Diencephalon (tissue), 1 donor: ENCODE measurements at places on chromosomes 1 and 21. TPM values are rescaled to one million over a fixed set of nuclear protein-coding genes. Genes with fewer than 3 reads are reported as not detected.

SNX27 gene
- 85.6 TPM for total RNA-seq

SLC2A1 gene
- total RNA-seq, result 50.7 TPM

SPRR2G gene
- total RNA-seq, result not detected

SLFNL1 gene
- total RNA-seq, result 0.92 TPM

TRIM17 gene
- 4.4 TPM for total RNA-seq

BARHL2 gene
- total RNA-seq, result 1.4 TPM

SLC45A1 gene
- 10.8 TPM for total RNA-seq

CLDN17 gene
- total RNA-seq, result not detected

OR6N1 gene
- not detected for total RNA-seq

TRNP1 gene
- total RNA-seq, result 23.3 TPM

A3GALT2 gene
- not detected for total RNA-seq

TENT5C gene
- 8.8 TPM for total RNA-seq

LRRC39 gene
- 11.3 TPM for total RNA-seq

NEGR1 gene
- 149 TPM for total RNA-seq

SH3BGRL3 gene
- 19.8 TPM for total RNA-seq

PHF13 gene
- 15.0 TPM for total RNA-seq

LCE2A gene
- total RNA-seq, result not detected

OR2L5 gene
- total RNA-seq, result 1.8 TPM

TGFBR3 gene
- total RNA-seq, result 4.8 TPM

CCDC24 gene
- 6.2 TPM for total RNA-seq

GIPC2 gene
- total RNA-seq, result 0.46 TPM

SETD4 gene
- total RNA-seq, result 33.7 TPM

CIART gene
- total RNA-seq, result 6.5 TPM

ILDR2 gene
- 76.8 TPM for total RNA-seq

CAMK2N1 gene
- total RNA-seq, result 128 TPM

MYCL gene
- 8.8 TPM for total RNA-seq

FMO1 gene
- total RNA-seq, result 2.3 TPM

CCDC190 gene
- 1.2 TPM for total RNA-seq

GOLT1A gene
- 5.5 TPM for total RNA-seq

CCDC27 gene
- total RNA-seq, result not detected

PAQR6 gene
- total RNA-seq, result 25.6 TPM

MCOLN3 gene
- 0.23 TPM for total RNA-seq

CELA3A gene
- not detected for total RNA-seq

S100B gene
- 57.0 TPM for total RNA-seq

PLPPR5 gene
- 36.9 TPM for total RNA-seq

OR10Z1 gene
- total RNA-seq, result not detected

IRF6 gene
- 2.1 TPM for total RNA-seq

C1orf141 gene
- total RNA-seq, result 0.69 TPM

CYP4A22 gene
- not detected for total RNA-seq

RASAL2 gene
- 51.0 TPM for total RNA-seq

GRIK1 gene
- total RNA-seq, result 41.8 TPM

ALX3 gene
- total RNA-seq, result 0.23 TPM

LGR6 gene
- total RNA-seq, result 1.6 TPM

PADI1 gene
- 0.92 TPM for total RNA-seq

CHIA gene
- not detected for total RNA-seq

TDRD10 gene
- total RNA-seq, result 0.46 TPM

CEP104 gene
- total RNA-seq, result 24.9 TPM

NTMT2 gene
- total RNA-seq, result not detected

ZNF593OS gene
- not detected for total RNA-seq

GPBP1L1 gene
- total RNA-seq, result 67.1 TPM

CFHR1 gene
- total RNA-seq, result 2.5 TPM

NECTIN4 gene
- not detected for total RNA-seq

OR6K3 gene
- total RNA-seq, result not detected
